Mammary epithelial cell (primary cell): ENCODE measurements at places on chromosomes 5 and 9. TPM values are rescaled to one million over a fixed set of nuclear protein-coding genes. Genes with fewer than 3 reads are reported as not detected.

AGXT2 gene
- total RNA-seq: not detected in 2 replicates

DNA sequence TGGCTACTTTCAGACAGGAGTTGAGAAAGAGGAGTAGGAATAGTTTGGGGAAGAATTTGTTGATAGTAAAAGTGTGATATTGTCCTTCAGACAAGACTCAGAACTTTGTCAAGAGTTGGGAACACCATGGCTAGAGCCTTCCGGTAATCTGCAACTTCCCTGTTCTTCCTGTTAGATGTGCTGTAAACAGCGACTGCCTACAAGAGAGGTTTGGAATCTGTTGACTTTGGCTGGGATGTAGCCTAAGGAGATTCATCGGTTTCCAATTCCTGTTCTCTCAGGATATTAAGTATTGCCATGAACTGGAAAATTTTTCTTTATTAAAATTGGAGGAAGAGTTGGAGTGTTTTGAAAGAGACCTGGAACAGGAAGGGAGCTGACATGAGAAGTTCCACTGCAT lies 43.9 kb downstream of the ARHGAP26 start:
- DNase-seq: no peak

DNA sequence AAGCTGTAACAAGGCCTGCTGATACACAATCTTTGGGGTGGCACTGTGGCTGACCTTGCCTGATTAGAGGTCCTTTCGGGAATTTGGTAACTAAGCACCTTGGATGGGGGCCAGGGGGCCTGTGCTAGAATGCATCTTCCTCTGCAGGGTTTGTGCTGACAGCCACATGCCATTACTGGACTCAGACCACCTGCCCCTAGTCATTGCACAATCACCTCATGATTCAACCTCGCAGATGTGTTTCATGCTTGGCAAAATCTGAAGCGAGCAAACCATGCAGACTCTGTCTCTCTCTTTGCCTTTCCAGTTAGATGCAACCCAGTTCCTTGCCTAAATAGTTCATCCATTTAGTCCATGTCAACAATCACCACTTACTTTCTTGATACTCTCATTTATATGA lies 96.5 kb upstream of the ERCC6L2 start:
- DNase-seq: no peak

GRCh38 chr9:109444771-109445320 lies 53.3 kb downstream of the PTPN3 start:
- no peak for DNase-seq

GRCh38 chr5:131357739-131358561 lies 94.1 kb downstream of the CDC42SE2 start:
- no peak for DNase-seq

FBXW5 gene
- total RNA-seq: 77.5 and 79.7 TPM in 2 replicates

DNA sequence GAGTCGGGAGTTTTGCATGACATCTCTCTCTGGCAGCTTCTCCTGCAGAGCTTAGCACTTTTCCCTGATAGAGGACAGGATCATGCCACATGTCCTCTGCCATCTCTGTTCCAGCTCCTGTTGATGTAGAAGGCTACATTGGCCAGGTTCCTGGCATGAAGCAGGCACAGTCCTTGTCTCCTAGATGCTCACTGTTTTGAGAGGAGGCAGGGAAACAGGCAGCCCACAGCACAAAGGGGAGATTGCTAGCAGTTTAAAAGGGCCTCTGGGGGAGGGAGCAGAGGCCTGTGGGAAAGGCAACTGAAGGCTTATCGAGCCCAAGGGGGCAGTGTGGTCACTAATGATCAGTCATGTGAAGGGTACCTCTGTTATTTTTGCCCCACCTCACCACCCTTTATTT lies 10.7 kb downstream of the ARHGAP26 start:
- no peak for DNase-seq

DNA sequence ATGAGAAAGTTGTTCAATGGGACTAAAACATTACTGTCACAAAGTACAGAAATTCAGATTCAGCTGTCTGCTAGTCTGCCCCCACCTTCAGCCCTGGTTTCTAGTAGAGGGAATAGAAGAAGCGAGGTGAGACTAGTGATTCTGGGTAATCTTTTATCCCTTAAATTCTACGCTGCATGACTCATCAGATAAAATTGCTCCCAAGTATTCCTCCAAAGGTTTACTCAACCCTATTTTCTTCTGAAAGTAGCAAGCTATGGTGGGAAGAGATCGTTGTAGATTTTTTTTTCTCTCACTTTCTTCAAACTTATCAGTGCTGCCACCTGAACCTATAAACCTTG lies 318.9 kb upstream of the RIOK2 start:
- DNase-seq: no peak

SLCO6A1 gene
- not detected for total RNA-seq

HEMGN gene
- total RNA-seq: not detected in 2 replicates
